ENCODE measurements at places on chromosomes 5 and 9.

DNA sequence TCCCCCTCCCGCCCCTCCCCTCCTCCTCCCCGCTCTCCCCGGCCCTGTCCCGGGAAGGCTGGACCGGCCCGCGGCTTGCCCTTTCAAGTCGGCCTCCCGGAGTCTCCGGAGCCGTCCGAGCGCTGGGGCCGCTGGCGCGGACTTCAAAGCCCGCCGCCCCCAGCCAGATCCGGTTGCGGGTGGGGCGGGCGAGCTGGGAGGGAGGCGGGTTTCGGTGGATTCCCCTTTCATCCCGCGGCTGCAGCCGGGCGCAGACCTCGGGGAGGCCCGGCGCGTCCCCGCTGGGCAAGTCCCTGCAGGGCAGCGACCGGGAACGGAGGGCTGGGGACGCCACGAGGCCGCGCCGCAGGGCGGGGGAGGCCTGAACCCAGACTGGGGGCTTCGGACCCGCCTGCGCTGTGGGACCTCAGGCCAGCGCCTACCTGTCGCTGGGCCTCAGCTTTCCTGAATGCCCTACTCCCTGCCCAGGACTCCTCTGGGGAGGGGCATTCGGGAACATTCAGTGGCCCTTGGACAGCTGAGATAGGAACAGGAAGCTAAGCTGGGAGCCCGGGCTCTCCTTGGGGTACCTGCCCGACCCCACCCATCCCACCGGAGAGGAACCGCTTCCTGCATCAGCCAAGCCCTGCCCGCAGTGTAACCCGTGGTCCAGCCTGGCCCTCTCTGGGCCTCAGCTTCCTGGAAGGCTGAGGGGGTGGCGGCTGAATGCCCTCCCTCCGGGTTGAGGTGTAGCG, 23.4 kb downstream of the C9orf50 start:
- DNase-seq = no peak

DNA sequence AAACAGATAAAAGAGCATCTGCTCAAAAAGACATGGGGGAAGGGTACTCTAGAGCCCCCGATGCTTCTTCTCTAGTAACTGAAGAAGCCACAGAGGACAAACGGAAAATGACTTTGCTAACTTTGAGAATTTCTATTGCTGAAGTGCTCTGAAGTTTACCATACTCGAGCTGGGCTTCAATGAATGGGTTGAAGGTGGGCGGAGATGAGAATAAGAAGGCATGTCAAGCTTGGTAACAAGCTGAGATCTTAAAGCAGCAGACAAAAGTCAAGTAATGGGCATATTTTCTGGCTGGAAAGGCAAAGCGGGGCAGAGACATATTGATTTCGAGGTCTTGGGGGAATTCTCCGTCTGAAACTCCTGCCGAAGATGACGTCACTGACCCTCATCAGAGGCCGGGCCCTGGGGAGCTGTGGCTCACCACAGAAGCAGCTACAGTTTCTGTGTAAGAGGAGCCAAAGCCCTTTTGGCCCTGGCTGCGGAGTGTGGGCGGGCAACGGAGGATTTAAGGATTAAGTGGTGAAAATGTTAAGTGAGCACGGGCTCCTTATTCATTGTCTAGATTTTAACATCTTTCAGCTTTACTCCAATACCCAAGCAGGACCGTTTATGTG, 115.8 kb upstream of the SLIT3 start:
- DNase-seq = no peak

DNA sequence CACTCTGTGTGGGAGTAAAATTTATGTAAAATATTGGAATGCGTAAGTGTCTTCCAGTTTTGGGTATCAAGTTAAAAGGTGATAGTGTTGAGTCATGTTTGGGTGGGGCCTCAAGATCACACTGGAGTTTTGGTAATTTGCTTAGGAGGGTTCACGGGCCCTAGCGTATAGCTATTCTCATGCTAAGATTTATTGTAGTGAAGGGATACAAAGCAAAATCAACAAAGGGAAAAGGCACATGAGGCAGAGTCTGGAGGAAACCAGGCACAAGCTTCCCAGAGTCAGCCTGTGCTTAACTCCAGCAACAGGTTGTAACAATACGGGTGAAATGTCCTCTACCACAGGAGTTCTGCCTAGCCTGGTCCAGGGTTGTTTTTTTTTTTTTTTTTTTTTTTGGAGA, 20.2 kb downstream of the HSPA4 start:
- no peak for DNase-seq

- DNase-seq = no peak
Measured at GRCh38 chr9:83382421-83382820, 155.8 kb downstream of the FRMD3 start.

GRCh38 chr5:79875230-79875629, 115.8 kb downstream of the MTX3 start:
- no peak for DNase-seq

DNA sequence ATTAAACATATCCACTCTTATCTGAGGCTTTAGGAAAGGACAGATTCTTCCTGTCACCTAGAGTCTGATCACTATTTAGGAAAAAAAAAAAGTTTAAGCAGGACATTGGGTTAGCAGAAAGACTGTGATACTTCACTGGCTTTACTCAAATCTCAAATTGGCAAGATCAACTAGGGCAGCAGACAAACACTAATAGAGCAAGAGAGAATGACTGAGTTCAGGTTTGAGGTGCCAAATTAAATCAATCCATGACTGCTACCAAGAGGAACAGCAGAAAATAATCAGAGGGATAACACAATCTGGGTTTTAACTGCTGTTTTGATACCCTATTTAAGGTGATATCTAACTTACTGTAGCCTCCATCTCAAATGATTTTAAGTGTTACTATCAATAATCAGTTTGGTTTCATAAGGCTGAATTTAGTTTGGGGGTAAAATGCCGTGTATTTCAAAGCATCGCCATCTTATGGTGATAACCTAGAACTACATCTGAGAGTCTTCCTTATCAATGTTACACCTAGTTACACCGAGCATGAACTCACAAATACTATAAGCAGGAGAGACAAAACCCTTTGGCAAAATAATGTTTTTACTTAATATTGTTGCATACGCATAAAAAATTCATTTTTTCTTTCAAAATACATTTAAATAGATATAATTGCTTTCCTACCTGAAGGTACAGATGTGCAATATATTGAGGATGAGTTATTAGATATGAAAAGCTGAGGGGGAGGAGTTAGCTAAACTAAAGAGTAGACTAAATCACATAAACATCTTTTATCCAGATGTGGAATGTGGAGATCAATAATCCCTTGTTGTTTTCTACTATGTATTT, 286.4 kb upstream of the CDH12 start:
- no peak for DNase-seq

DNA sequence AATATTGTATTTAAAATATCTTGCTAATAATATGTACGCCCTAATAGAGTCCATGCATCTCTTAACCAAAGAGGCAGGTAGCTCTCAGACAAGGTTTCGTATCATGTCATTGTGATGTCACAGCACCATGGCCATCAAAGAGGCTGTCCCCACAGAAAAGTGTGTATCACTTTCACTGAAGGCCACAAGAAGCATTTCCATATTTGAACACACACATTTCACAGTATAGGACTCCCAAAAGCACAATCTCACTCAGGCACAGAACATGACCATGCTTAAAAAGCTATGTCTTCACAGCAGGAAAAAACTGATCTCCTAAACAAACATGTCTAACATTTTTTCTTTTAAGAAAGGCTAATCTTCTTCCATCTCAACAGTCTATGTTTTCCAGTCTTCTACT, 133.8 kb downstream of the DENND1A start:
- DNase-seq = no peak

- DNase-seq = no peak
Measured at GRCh38 chr9:97735070-97735600, 38.0 kb upstream of the XPA start.

All from cortex of kidney (tissue), 1 donor.